Small intestine (tissue), 16 donors: ENCODE measurements at places on chromosomes 16 and 17.
A peak's percentile ranks its signal among the peaks of the same experiment; 100 is the strongest.

- H3K4me3 ChIP-seq, result no peak overlapping the region
- H3K36me3 ChIP-seq, result no peaks in the 10 kb centered on the region
- no peak overlapping the region for H3K27ac ChIP-seq
- DNase-seq, result no peak
- H3K4me1 ChIP-seq, result no peaks in the 10 kb centered on the region
Observed at GRCh38 chr16:68031951-68032350, 8.9 kb downstream of the DUS2 start.

- H3K4me1 ChIP-seq, result peaks cover 14% of the 10 kb centered on the region
- no peaks in the 10 kb centered on the region for H3K36me3 ChIP-seq
- H3K4me3 ChIP-seq, result no peak overlapping the region
- no peak overlapping the region for H3K27ac ChIP-seq
- no peak for DNase-seq
Observed at GRCh38 chr17:19309701-19310100, 52.8 kb downstream of the B9D1 start.

DNA sequence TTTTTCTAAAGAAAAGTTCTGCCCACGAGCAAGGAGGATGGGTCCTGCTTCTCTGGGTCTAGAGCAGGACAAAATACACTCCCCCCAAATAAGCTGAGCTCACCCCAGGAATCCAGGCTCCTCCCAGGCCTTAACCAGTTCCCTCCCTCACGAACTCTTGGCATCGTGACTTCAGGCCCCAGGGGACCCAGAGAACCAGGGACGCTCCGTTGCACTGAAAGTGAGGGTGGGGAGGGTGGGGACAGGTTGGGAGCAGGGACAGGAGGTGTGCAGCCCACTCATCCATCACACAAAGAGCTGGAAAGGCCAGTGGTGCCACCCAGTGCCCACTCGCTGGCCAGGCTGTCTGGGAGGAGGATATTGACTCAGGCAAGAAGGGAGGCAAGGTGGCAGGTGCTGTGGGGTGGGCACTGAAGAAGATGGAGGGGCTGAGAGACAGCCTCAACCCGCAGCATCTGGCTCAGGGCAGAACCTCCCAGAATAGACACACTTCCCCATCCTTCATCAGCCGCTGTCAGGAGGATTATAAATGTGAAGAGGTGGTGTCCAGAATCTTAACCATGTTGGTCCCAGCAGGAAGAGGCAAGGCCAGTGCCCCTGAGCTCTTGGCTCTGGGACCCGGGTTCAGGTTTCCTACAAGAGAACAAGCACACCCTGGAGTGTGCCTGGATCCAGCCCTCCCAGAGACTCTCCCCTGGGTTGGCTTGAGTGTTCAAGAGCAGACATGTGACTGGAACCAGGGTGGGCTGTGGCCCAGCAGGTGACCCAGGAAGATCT is 67.9 kb upstream of the RPL38 start:
- no peaks in the 10 kb centered on the region for H3K36me3 ChIP-seq
- H3K4me3 ChIP-seq, result no peak overlapping the region
- no peak for DNase-seq
- peaks cover 5% of the 10 kb centered on the region for H3K27me3 ChIP-seq
- no peak overlapping the region for H3K27ac ChIP-seq

- peak overlapping the region; percentile 85 for H3K27ac ChIP-seq
- peaks cover 27% of the 10 kb centered on the region for H3K4me1 ChIP-seq
- peaks cover 3% of the 10 kb centered on the region for H3K36me3 ChIP-seq
- DNase-seq, result no peak
Observed at GRCh38 chr17:28385406-28385805, 13.9 kb downstream of the SARM1 start.

DNA sequence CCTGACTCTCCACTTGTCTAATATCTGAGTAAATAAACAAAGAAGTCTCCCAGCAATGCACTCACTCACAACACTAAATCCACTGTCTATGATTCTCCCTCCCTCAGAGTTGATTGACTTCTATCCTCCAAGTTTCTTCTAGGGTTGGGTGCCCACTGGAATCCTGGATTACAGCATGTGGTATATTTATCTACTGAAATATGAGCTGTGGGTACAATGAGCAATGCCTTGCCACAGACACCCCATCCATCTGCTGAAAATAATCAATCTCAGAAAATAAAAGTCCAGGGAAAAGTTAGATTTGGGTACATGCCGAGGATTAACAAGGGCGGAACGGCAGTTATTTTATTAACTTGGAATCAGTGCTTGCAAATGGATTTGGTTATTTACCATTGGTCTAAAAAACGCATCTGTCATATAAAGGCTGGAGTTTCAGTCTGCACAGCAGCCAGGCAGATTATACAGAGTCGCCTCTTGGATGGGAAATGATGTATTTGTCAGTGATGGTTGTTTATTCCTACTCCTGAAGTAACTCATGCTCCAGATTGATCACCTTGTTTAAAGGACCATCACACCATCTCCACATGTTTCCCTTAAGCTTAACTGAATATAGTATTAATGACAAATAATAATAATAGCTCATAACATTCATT is 193.9 kb upstream of the SOX9 start:
- no peaks in the 10 kb centered on the region for H3K4me1 ChIP-seq
- no peaks in the 10 kb centered on the region for H3K36me3 ChIP-seq
- H3K27me3 ChIP-seq, result no peaks in the 10 kb centered on the region
- DNase-seq, result no peak
